ENCODE measurements at places on chromosomes 12 and 14.
A peak's percentile ranks its signal among the peaks of the same experiment; 100 is the strongest.

- no peak for DNase-seq
These were observed 58.2 kb upstream of the STRN3 start for GRCh38 chr14:31084385-31084784.

GRCh38 chr12:26130728-26131127 lies 5.9 kb upstream of the BHLHE41 start:
- no peak for DNase-seq

DNA sequence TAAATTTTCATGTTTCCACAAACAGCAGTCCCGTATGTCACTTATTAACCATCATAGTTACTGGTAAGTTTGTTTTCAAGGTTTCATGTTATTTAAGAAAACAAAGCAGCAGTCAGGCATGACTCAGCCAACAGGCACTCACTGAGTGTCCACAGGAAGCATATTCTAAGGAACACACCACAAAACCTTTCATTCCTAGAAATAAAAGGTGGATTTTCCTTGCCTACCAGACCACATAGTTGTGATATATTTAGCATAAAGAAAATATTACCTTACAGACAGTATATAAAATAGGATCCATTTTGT lies 143.3 kb upstream of the AVPR1A start:
- DNase-seq, result no peak

GRCh38 chr12:99670635-99671034 lies 23.1 kb downstream of the GARIN6 start:
- DNase-seq, result no peak

- DNase-seq, result no peak
These were observed 43.5 kb upstream of the NOS1 start for GRCh38 chr12:117404940-117405339.

DNA sequence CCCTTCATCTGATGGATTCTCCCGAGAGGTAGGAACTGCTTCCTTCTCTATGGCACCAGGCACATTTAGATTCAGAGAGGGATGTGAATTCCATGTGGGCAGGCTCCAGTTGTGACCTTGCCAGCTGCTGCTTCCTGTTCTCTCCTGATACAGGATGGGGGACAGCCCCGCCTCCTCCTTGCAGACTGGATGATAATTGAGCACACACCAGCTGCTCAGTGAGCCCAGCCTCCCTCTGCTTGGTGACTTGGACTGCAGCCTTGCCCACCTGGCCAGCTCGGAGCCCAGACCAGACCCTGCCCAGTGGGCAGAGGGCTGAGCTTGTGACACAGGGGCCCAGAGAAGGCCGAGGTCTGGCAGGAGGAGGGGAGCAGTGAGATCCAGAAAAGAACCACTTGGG lies 90.2 kb downstream of the CALM1 start:
- no peak for DNase-seq

DNA sequence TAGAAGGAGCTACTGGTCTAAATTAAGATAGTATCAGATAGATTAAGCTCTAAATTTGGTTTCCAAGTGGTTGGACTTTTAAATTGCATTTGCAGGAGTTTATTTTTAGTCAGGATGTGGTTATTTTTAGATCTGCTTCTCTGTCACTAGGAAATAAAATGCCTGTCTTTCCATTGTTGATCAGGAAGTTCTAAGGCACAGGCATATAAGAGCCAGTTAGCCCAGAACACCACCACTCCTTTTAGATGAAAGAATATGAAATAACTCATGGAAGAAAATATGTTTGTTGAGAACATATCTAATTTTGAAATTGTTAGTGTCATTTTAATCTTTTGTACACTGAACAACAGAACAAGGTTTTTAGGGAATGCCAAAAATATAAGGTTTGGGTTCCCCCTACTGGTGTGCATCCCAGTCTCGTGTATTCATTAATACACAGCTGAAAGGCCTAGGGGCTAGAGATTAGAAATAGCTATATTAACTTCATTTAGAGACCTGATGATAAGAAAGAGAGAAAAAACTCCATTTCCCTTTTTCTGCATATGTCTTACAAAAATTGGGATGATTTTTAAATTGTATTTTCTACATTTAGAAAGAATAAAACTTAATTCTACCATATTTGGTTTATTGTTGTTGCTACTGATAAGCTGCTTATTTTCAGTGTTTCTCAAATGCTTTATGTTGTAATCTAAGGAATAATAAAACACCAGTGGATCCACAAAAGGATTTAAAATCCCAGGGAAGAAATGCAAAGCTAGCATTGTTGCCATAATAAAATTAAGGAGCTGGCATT lies 67.2 kb downstream of the RIC8B start:
- peak; percentile 21 for DNase-seq

- DNase-seq, result no peak
These were observed 11.1 kb downstream of the PLEKHA5 start for GRCh38 chr12:19140381-19141236.

- DNase-seq, result no peak
These were observed 59.5 kb downstream of the ITPR2 start for GRCh38 chr12:26773313-26774104.

- no peak for DNase-seq
These were observed 11.0 kb downstream of the GPR135 start for GRCh38 chr14:59454139-59454538.

GRCh38 chr14:103627073-103628025 lies 1.7 kb upstream of the KLC1 start:
- no peak for DNase-seq

DNA sequence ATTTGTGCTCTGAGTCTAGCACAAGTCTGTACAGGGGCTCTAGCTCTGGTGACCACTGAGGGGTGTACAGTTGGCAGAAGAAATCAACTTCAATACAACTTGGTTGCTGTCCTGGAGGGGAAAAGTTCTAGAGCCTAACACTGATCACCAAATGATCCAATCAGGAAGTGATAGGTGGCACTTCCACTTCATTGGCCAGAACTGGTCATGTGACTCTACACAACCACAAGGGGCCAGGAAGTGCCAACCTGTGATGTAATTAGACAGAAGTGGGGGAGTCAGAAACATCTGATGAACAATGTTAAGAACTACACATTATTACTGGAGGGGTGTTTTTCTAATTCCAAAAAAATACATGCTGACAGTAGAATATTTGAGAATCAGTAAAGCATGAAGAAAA lies 401.6 kb downstream of the VRK1 start:
- no peak for DNase-seq

DNA sequence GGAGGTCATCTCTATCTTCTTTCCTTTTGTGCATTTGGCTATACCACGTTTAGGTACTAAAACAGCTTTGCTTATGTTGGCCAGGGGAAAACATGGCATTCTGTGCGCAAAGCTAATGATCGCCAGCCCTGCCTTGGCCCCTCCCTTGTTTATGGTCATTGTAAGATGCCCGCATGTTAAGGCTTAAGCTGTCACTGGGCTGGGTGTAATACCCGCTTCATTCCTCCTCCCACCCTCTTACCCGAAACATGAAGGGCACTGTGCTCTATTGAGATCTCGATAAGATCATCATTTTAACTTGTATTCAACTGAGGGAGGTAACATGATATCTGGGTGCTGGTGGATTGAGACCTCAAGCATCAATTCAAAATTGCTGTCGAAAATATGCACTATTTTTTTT lies 34.7 kb downstream of the BRI3BP start:
- DNase-seq, result no peak

DNA sequence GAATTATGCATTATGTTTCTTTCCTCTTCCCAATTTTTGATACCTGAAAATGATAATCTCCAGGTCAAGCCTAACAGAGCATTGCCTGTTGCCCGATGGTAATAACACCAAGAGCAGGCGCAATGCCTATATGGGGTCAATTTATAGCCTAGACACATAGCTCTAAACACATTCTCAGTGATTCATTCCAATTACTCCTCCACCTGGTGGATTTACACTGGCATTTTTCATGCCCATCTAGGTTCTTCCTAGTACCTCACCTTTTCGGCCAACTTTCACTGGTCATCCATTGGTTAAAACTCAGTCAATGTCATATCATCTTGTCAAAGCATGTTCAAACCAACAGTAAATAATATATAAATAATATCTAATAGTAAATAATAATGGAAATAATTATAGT lies 53.1 kb downstream of the EIF2S3B start:
- DNase-seq, result no peak

DNA sequence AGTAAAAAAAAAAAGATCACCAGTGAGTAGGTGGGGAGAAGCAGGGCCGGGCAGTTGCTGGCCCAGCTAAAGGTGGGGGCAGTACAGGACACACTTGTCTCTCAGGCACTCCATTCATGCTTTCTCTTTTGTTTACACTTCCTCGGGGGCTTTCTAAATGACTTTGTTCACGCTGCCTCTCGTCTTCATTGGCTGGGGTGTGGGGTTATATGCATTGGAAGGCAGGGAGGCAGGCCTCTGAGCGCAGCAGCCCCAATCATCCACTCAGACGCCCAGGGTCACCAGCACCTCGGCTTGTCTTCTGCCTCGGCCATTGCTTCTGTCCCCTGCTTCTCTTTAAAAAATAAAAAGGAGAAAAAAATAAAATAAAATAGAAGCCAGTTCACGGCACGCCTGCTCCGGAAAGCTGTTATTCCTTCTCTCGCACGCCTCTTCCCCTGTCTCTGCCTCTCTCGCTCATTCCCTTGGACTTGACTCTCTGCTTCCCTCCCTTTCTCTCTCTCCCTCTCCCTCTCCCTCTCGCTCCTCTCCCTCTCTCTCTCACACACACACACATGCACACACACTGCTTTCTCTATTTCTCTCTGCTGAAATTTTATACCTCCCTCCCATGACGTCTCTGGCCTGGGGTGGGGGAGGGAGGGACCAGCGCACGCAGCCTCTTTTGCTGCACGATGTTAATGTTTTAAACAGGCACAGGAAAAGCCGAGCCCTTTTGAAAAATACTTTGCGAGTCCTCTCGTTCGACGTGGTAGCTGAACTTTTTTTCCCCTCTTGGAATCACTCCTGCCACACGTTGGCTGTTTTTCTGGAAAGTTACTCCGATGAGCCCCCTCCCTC lies at the start of gene TGFB3:
Gene TGFB3 (minus strand): TSS at position 570 of the 840 bp plus-strand sequence. CDS start 1,102 bp downstream, outside the sequence.
- DNase-seq, result peak; percentile 71

GRCh38 chr12:74317078-74317601 lies 220.5 kb upstream of the ATXN7L3B start:
- DNase-seq, result peak; percentile 6

- DNase-seq, result no peak
These were observed 2.4 kb downstream of the PXN start for GRCh38 chr12:120262852-120263747.

DNA sequence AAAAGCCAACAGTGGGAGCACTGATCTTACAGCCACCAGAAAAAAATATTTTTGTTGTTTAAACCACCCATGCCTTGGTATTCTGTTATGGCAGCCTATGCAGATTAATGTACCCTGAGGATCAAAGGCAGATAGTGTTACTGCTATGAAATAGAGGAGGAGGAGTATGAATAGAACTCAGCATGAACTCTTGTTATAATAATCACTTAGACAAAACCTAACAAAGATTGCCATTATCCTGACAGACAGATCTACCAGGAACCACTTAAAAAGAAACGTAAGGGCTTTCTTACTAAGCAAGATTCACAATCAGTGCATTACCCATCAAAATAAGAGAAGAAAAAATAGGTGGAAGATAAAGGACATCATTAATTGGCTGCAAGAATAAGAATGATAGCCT lies 558.3 kb downstream of the GALC start:
- no peak for DNase-seq

- DNase-seq, result no peak
These were observed 3.1 kb downstream of the DDIT3 start for GRCh38 chr12:57517187-57517586.

DNA sequence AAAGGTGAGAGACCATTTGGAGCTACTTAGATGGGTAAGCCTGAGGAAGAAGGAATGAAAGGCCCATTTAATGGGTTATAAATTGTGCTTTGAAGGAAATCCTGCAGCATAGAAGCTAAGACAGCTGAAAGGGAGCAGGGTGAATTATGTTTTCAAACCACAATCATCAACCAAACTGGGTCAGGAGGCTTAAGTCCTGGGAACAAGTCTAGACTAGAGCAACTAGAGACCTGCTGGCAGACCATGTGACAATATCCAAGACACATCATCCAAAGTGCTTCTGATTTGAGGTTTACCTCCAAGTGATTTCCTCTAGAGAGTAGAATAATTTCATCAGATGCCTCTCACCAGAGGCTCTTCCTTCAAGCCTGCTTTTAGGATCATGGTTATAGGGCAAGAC lies 53.7 kb downstream of the MAP3K9 start:
- DNase-seq, result no peak

DNA sequence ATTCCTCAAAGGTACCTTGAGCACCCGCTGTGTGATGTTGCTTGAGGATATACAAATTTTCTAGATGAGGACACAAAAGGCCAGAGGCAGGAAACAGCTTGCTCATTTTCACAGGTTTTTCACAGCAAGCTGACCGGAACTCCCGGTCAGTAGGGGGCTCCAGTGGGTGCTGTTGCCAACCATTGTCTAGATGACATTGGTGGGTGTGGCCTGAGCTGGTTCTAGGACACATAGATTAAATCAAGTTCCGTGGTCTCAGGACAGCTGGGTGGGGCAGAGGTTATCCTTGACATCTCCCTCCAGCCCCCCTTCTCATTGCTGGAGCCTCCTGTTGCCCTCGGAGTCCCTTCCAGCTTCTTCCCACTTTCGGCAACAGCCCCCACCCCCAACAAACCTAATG lies 153.6 kb upstream of the FKBP4 start:
- no peak for DNase-seq

- DNase-seq, result no peak
These were observed 602.7 kb upstream of the FOXG1 start for GRCh38 chr14:28163897-28164296.

GRCh38 chr12:112988224-112988623 lies 9.9 kb downstream of the OAS2 start:
- peak; percentile 51 for DNase-seq

DNA sequence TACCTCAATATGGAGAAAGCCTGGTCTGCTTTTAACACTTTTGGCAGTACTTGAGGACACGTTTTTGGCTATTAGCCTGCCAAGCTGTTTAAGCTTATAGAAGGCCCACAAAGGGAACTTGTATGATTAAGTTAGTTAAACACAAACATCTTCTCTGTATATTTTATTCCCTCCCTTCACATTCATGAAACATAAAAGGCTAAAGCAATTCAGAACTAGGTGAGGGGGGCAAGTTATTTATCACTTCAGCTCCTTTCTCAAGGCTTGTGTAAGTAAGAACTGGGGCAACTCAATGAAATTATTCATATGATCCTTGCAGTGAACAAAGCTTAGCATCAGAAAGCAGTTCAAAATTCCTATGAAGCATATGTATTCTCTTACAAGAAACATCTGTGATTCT lies 7.5 kb downstream of the PRICKLE1 start:
- no peak for DNase-seq

- peak; percentile 22 for DNase-seq
These were observed 436 bp downstream of the VPS33A start for GRCh38 chr12:122265886-122266229.

DNA sequence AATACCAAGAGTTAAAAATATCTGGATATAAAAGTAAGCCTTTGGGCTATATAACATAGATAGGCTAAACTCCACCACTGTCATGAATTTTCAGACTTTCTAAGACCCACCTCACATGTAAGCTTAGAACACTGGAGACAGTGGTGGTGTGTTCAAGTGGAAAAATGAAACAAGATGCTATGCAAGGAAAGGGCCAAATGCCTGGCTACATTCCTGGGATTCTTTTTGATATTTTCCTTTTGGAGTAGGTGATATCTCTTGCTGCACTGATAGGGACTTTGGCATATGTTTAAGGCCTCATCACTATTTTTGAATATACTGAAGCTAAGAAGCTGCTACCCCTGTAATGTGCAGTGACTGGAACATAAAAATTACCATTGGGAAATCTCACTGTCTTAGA lies 341.3 kb downstream of the SLC16A7 start:
- DNase-seq, result no peak

GRCh38 chr14:64756712-64757111 lies 52.5 kb downstream of the PLEKHG3 start:
- no peak for DNase-seq

- DNase-seq, result no peak
These were observed 156.3 kb upstream of the FKBP4 start for GRCh38 chr12:2638273-2639019.

GRCh38 chr12:52189376-52190174 lies 2.2 kb downstream of the KRT80 start:
- no peak for DNase-seq

Data from activated CD4-positive, alpha-beta T cell treated with anti-CD3 and anti-CD28 coated beads, Interleukin-2, Interleukin-4, amounts not matched to agents 100 ng/mL and 50 ng/mL, durations not matched to agents 16 hours and 8 hours (primary cell).